Suppressor macrophage treated with lipopolysaccharide for 4 hours (primary cell): ENCODE measurements at places on chromosomes 1 and 21.

DNA sequence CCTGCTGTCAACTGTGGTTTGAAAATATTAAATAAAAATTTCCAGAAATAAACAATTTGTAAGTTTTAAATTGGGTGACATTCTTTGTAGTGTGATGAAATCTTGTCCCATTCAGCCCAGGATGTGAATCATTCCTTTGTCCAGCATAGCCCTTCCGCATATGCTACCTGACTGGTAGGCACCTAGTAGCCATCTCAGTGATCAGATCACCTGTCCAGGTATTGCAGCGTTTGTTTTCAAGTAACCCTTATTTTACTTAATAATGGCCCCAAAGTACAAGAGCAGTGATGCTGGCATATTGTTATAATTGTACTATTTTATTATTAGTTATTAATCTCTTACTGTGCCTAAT lies 351.6 kb upstream of the B3GALT2 start:
- DNase-seq: no peak

DNA sequence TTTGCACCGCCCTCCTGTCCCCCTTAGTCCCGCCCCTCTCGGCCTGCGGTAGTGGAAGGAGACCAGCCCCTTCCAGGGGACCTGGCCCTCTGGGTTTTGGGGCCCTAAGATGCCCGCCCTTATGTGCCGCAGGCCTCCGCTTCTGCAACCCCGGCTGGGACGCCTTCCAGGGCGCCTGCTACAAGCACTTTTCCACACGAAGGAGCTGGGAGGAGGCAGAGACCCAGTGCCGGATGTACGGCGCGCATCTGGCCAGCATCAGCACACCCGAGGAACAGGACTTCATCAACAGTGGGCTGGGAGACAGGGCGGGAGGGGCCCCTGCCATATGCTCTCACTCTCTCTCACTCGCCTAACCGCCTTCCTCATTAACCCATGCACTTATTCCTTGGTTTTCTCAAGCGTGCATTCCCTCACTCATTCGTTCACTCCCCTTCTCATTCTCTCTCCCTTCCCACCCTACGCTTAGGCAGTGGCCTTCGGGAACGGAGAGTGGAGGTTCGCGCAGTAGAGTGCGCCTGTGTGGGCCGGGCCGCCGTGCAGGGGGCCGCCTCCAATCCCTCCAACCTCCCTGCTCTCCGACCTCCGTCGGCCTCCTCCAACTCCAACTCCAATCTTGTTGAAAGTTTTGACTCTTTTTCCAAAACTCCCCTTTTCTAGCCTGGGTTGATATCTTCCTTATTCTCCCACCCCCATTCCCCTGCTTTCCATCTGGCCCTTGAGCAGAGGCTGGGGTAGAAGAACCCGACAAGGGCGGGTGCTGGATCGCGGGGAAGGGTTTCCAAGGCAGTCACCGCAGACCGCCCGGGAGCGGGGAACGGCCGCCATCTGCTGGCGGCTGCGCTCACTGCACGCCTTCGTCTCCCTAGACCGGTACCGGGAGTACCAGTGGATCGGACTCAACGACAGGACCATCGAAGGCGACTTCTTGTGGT lies 15.2 kb downstream of the BCAN start:
- peak; percentile 79 for DNase-seq

- DNase-seq: peak; percentile 14
Observed at GRCh38 chr1:20178634-20179370, 7.1 kb upstream of the UBXN10 start.

- DNase-seq: no peak
Observed at GRCh38 chr1:51299185-51299885, 31.0 kb downstream of the TTC39A start.

DNA sequence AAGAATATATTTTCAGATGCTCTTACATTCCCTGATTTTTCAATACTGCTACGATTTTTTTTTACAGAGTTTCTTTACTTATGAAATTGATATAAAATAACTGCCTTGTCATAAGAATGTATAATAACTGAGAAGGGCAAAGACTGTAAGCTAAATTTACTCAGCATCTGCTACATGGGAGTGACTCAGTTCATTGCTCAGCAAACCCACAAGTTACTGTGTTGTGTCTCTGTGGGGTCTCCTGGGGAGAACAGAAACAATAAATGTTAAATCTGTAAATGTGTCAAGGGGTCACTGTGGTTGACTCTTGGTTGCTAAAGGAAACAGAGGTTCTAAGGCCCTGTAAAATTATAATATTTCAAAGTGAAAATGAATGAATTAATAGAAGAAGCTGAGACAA lies 210.3 kb upstream of the CACYBP start:
- DNase-seq: peak; percentile 32

GRCh38 chr1:38340409-38340808 lies 293.8 kb upstream of the POU3F1 start:
- no peak for DNase-seq

GRCh38 chr1:181319907-181320306 lies 163.4 kb upstream of the CACNA1E start:
- DNase-seq: no peak

GRCh38 chr21:41695513-41695912 lies 71.3 kb downstream of the RIPK4 start:
- no peak for DNase-seq

GRCh38 chr1:240312872-240313271 lies 221.2 kb downstream of the FMN2 start:
- no peak for DNase-seq

GRCh38 chr1:29171089-29171488 lies 10.6 kb downstream of the SRSF4 start:
- DNase-seq: no peak

DNA sequence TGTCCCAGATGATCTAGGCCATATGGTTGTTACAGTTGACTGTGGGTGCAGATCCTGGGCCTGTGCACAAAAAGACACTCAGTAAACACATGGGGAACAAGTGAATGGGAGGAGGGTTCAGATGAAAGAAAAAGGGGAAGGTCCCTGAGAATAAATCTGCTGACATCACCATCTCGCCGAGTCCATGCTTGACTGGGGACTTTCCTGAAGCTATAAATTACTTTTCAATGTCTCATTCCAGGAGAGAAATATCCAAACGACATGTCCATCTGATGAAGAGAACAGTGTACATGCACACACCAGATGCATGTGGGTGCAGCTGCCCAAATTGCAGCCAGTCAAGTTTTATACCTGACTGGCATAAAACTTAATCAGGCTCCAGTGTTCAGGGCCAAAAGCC lies 109.0 kb downstream of the HIVEP3 start:
- peak; percentile 68 for DNase-seq

DNA sequence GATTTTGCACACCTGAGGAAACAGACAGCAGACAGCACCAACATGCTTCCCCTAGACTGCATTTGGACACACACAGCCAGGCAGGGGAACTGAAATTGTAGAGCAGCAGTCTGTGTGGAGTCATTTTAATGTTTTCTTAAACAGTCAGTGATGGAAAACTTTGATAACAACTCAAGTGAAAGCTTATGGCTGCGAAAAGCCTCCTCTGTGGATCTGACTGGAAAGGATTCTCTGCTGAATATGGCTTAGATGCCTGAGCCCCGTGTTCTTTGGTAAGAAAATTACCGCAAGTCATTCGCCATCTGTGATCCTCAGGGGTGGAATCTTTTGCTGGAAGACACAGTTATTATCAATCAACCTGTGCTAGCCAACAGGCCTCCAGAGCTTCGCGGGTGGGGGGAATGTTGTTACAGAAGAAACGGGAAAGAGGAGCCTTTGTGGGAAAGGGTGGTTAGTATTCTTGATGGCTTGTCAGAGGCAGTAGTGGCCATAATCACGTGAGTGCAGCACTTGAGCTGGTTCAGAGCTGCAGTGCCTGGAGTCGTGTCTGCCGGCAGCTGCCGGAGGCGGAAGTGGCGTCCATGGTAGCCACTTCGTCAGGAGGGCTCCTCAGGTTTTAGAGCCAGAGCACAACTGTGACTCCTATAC lies 204.7 kb downstream of the ST6GALNAC3 start:
- no peak for DNase-seq

DNA sequence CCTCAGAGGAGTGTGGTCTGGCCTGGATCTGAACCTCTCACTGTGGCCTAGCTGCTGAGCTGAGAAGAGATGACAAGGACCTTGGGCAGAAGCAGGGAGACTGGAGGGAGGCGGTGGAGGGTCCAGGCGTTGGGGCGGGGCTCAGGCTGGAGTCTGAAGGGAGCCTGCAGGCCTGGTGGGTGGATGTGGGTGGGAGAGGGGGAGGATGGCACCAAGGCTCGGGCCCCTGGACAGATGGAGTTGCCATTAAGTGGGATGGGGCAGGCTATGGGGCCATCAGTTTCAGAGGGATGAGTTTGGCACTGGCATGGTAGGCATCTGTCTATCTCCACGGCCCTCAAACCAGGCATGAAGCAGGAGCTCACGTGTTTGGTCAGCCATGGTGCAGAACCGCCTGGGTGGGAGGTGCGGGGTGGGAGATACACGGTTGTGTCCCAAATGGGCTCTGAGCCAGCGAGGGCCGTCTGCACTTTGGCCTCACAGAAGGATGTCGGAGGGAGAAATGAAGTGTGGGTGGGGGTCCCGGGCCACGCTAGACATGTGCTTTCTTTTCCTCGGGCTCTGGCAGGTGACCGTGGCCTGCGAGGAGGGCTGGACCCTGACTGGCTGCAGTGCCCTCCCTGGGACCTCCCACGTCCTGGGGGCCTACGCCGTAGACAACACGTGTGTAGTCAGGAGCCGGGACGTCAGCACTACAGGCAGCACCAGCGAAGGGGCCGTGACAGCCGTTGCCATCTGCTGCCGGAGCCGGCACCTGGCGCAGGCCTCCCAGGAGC lies 23.6 kb downstream of the PCSK9 start:
- no peak for DNase-seq

DNA sequence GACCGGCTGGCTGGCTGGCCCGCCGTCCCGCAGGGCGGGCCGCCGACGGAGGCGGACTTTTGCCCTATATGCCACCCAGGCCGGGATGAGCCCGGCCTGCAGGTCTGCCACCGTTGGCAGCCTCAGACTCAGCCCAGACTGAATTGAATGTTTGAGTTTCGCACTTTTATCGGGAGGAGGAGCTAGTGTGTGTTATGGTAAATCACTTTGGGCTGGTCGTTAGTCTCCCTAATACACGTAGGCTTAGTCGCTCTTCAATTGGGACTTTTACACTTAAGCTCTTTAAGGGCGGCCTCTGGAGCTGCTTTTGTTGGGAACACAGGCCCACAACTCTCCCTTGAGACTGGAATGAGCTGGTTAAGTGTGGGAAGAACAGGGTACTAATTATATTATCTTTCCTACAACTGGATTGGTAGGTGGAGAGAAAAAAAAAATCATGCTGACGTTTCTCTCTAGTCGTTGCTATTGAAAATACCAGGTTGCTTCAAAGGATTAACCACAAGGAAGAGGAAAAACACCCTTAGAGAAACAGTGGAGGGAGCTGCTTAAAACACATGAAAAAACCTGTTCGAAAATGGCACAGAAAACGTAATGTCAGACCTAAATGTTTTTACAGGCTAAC lies 1.4 kb upstream of the IRF2BP2 start:
- peak; percentile 49 for DNase-seq

DNA sequence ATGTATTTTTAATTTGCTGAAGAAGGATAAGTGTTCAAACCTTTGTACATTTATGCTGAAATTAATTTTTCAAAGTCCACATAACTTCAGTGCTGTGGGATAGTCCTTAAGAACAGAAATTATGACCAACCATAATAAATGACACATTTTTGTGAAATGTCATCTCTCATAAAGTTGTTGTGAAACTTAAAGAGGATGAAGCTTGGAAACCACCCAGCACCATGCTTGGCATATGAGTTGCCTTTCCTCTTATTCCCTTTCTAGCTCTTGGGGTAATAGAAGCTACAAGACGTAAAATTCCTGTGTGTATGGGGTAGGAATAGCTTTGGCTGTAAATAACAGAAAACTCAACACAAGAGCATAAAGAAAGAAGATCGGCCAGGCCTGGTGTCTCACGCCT lies 18.9 kb upstream of the USP24 start:
- peak; percentile 66 for DNase-seq

DNA sequence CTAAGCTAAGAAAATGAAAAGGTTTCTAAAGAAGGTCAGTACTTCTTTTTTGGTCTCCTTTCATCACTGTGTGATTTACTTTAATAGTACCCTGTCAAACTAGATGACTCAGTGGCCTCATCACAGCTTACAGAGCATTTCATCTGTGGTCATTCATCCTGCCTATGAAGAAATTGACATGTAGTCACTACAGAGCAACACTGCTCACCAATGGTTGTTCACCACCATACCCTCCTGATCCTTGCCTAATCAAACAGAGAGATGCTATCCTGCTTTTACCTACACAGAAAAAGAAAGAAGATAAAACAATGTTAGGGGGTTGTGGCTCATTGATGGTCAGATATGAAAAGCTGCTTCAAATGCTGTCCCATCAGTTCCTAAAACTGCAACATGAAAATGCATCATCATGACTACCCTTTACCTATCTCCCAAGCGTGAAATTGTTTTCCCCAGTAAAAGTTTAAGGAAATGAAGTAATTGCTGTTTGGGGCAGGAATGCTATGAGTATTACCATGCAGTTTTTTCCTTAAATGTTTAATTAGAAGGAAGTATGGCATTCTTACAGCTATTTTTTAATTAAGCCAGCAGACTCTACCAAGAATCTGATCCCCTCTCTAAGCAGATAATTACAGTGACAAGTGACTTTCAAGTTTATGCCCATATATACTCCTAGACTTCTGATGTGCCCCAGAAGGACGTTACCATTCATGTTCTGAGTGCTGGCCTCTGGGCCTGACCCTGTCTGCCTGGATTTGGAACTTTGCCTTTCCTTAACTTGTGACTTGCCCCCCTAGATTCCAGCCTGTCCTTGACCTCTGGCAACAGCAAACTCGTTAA lies 46.1 kb upstream of the FBXO28 start:
- DNase-seq: peak; percentile 73

DNA sequence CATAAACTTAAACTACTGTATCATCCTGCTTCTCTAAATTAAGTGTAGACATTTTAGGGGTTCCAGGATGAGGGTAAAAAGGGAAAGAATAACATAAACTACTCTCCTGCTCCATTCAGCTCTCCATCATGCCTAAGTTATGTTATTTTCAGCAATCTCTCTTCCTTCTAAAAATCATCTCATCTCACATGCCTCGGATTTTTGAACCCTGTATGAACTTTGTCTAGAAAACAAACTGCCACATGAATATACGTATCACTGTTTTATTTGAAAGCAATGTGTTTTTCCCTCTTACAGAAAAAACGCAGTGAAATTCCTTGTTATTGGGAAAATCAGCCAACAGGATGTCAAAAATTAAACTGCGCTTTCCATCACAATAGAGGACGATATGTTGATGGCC lies 32.6 kb downstream of the ZBED6 start:
- DNase-seq: no peak

GRCh38 chr1:942411-942821 lies 16.6 kb downstream of the NOC2L start:
- no peak for DNase-seq
